Activated CD4-positive, alpha-beta T cell treated with anti-CD3 and anti-CD28 coated beads for 36 hours (primary cell): ENCODE measurements at places on chromosomes 1 and 21. TPM values are rescaled to one million over a fixed set of nuclear protein-coding genes. Genes with fewer than 3 reads are reported as not detected.

Gene ZMYND12
- 0.64 TPM for total RNA-seq

Gene NEXN
- 3.6 TPM for total RNA-seq

Gene TBX15
- total RNA-seq = not detected

Gene NKAIN1
- total RNA-seq = not detected

Gene PLD5
- total RNA-seq = not detected

Gene ZBTB8B
- not detected for total RNA-seq

Gene VSIG8
- total RNA-seq = 0.11 TPM

Gene CD5L
- not detected for total RNA-seq

Gene PRDX6
- total RNA-seq = 103 TPM

Gene HEYL
- 0.23 TPM for total RNA-seq

Gene GUCA2A
- total RNA-seq = not detected

Gene LRRC38
- total RNA-seq = not detected

Gene F13B
- not detected for total RNA-seq

Gene EPHA2
- 0.19 TPM for total RNA-seq

Gene IL24
- total RNA-seq = 10.0 TPM

Gene OR2T33
- not detected for total RNA-seq

Gene GOLT1A
- total RNA-seq = 0.69 TPM

Gene ZNF648
- not detected for total RNA-seq

Gene STX12
- total RNA-seq = 26.8 TPM

Gene MTX1
- total RNA-seq = 52.9 TPM

Gene COL11A1
- total RNA-seq = not detected

Gene P3R3URF
- total RNA-seq = not detected

Gene GBP1
- 67.6 TPM for total RNA-seq

Gene SYCP1
- not detected for total RNA-seq

Gene ANGPTL1
- total RNA-seq = not detected

Gene GBP3
- 4.8 TPM for total RNA-seq

Gene DAB1
- 0.11 TPM for total RNA-seq

Gene LAD1
- total RNA-seq = not detected

Gene GNAT2
- total RNA-seq = 0.64 TPM

Gene CRB1
- 0.09 TPM for total RNA-seq

Gene AADACL3
- not detected for total RNA-seq

Gene GJA5
- not detected for total RNA-seq

Gene KIAA0040
- 26.1 TPM for total RNA-seq
